ENCODE measurements at places on chromosomes 2 and 18.

GRCh38 chr2:79554899-79555298 lies 42.0 kb downstream of the CTNNA2 start:
- ATAC-seq = no peak

DNA sequence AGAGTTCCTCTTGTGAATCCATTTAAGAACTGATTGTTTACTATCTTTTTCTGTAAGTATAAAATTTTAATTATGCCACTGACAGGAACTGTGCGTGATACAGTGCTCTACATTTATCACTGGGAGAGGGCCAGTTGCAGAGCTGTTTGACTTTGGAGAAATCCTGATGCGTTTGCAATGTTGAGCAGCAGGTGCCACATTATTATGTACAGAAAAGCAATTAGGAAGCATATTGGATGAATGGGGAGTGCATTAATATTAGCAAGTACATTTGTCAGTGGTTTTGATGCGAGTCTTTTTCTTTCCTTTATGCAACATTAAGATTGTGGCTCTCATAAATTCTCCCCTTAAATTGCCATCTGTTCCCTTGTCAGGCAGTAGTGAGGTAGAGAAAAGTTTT lies 302.3 kb upstream of the FANCL start:
- ATAC-seq = no peak

GRCh38 chr2:95670686-95671085 lies 78.9 kb downstream of the TRIM43 start:
- ATAC-seq = peak; percentile 40

- no peak for ATAC-seq
Measured at GRCh38 chr18:24535527-24536295, 75.3 kb downstream of the HRH4 start.

DNA sequence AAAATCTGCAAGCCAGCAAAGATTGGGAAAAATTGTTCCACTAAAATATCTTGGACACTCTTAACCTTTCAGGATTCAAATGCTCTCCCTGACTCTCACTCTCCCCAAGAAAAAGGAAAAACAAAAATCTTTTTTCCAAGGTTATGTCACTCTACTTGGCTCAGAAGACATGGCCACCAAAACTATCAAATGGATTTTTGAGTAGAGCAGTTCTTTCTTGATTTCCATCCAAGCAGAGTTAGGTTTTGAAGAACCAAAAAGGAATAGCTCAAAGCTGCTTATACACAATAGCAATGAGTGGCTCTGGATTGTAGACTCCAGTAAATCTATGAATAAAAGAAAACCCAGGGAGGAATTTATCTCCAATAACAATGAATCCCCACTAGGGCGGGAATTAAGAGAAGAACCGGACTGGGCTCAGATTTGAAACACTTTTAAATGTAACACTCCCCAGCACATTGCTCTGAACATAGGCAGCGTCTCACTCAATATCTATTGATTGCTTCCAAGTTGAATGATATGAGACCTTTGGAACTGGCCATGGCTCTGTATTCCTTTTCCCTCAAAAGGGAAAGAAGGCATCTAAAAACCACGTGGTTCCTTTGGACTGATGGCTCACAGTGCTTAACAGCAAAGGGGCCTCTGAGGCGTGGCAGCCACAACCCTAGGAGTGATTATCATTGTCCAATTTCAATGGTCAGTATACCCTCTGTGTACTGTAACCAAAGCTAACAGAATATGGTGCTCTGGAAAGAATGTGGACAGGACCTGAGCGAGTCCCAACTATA lies 68.3 kb downstream of the SPRED2 start:
- no peak for ATAC-seq

DNA sequence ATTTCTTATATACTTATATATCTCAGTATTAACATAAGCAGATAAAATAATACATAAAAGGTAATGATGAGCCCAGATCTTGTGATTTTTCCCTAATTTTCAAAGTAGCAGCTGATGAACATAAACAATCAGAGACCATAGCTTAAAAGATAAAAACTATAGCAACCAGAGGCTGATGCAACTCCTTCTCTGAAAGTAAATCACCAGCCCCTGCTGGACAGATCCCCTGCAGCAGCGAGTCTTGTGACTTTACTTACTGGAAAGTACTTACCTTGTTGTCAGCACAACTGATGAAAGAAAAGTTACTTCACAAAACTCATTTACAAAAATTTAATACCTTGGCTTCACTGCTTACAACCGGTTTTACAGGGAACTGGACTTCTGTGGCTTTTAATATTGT lies 67.3 kb downstream of the GORASP2 start:
- no peak for ATAC-seq

DNA sequence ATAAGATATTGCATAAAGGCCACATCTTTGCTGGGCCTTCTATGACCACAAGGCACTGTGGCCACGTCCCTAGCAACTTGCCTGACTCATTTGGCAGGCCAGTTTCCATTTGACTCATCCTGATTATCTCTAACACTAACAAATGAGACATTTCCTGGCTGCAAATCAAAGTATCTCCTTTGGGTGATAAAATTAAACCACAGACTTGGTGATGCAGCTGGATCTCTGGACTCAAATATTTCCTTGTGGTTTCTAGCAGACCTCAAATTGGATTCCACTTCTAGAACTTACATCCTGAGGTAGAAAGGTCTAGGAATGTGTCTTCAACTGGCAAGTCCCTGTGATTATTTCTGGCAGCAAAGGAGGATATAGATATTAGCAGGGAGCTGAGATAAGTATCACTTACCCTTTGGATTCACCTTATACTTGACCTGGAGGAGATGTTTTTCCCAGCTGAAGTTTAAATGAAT lies 167.9 kb upstream of the NXPH2 start:
- ATAC-seq = peak; percentile 92

DNA sequence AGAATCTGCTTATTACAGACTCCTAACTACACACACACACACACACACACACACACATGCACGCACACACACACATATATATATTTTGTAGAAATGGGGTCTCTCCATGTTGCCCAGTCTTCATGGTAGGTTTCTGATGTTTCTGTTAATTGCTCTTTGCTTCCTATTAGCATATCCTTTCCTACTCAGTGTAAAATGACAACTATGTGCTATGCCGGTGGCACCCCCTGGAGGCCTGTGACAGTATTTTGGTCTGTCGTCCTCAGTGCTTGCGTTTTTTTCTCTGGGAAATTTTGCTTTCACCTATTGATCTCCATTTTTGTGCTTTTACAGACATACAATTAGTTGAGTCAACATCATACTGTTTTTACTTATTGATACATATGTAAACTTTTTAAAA lies 322.1 kb downstream of the LRRTM1 start:
- no peak for ATAC-seq

DNA sequence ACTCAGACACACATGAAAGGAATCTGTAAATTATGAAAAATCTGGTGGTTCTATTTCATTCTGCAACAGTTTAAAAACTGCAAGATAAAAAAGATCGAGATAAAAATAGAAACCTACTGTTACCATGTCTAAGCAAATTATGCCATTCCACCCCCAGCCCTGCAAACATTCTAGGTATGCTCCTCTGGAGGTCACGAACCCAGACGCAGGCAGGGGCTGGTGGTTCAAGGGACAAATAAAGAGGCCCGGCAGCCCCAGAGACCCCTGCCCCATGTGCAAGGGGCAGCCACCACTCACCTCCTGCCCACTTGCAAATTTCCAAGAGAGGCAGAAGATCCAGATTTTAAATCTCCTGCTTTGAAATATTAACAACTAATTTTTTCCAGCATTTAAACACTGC lies 210.5 kb downstream of the ANAPC1 start:
- ATAC-seq = no peak

DNA sequence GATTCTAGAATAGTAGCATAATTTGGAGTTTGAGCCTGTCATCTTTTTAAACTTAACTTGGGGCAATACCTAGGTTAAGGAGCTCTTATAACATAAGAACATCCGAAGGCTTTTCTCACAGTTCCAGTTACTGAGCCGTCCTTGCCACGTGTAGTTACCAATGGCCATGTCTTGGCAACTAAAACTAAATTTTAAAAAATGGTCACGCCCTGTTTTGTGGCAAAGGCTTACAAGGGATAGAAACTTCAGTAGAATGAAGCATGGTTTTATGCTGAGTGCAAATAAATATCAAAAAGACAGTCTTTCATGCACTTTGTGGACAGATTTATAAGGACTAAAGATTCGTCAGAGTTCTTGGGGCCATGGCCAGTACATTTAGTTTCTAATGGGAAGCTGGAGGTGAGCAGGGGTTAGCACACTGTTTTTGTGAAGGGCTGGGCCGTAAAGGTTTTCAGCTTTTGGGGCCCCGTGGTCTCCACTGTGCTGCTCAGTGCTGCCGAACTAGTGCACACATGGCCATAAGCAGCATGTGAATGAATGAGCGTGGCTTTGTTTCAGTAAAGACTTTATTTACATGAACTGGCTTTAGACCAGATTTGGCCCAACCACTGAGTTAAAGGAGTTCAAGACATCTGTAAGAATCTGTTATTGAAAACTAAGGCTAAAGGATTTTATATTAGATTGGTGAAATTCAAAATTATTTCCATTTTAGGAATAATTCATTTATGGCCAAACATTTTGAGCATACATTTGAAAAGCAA lies 41.1 kb downstream of the GRHL1 start:
- no peak for ATAC-seq

- no peak for ATAC-seq
Measured at GRCh38 chr18:7535436-7536205, 31.5 kb upstream of the PTPRM start.

DNA sequence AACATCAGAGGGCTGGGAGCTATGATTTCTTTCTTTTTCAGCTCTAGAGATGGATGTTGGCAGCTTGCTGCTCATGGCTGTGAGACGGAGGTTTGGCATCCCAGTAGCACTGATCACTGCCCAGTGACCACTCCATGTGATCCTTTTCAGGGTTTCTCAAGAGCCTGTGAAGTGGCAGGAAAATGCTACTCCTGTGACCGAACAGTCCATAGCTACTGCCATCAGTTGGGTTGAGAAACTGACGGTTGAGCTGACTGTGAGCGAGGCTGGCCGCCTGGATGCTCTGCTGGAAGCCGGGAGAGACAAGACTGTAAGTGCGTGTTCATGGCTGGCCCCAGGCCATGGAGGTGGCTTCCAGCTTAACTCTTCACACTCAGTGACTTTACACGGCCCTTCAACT lies 34.2 kb downstream of the VWA3B start:
- ATAC-seq = no peak

DNA sequence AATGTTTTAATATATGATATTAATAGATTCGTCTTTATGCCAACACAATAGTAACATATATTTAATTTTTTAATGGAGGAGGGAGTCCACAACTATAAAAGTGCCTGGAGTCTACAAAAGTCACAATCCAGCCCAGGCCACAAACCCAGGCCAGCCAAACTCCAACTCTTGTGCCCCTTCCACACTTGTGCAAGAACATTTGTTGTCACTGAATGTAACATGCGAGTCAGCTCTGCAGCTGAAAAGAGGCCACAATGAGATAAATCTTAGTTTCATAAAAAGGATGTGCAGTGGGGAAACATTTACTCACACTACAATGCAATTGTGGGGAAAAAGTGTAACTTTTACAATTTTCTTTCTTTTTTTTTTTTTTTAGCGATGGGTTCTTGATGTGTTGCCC lies 110.8 kb downstream of the MCFD2 start:
- ATAC-seq = no peak

GRCh38 chr2:229342376-229342775 lies 71.3 kb upstream of the PID1 start:
- ATAC-seq = 0 out of 3 replicates have a peak, but pooled peaks have one; percentile 42

GRCh38 chr2:85704800-85705679 lies 10.9 kb downstream of the GNLY start:
- ATAC-seq = no peak

GRCh38 chr2:95526360-95527341 lies 42.1 kb upstream of the TRIM43B start:
- ATAC-seq = peak; percentile 97

GRCh38 chr2:58644451-58644850 lies 403.3 kb upstream of the FANCL start:
- no peak for ATAC-seq

DNA sequence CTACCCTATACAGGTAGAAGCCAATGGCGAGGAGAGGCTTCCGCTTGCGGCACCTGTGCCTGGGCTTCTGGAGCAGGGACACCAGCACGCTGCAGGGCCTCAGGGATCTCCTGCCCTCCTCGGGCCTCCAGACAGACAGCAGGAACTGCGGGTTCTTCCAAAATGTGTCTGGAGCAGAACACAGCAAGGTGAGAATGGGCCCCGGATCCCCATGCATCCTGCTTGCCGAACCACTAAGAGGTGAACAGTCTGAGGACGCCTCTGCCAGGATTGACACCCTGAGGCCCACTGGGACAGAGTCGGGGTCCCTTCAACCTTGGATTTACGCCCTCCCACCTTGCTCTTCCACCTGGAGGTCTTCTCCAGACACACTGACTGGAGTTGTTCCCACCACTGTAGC lies 25.4 kb downstream of the CAPN14 start:
- ATAC-seq = no peak

GRCh38 chr2:11820650-11821049 lies 74.2 kb downstream of the LPIN1 start:
- no peak for ATAC-seq

- peak; percentile 37 for ATAC-seq
Measured at GRCh38 chr18:36808681-36809080, 20.1 kb downstream of the TPGS2 start.

- ATAC-seq = no peak
Measured at GRCh38 chr2:111094691-111095090, 26.0 kb upstream of the BCL2L11 start.

- ATAC-seq = no peak
Measured at GRCh38 chr2:20146401-20146800, 78.5 kb downstream of the SDC1 start.

GRCh38 chr2:9378433-9379390 lies 44.6 kb downstream of the ITGB1BP1 start:
- ATAC-seq = peak; percentile 70

DNA sequence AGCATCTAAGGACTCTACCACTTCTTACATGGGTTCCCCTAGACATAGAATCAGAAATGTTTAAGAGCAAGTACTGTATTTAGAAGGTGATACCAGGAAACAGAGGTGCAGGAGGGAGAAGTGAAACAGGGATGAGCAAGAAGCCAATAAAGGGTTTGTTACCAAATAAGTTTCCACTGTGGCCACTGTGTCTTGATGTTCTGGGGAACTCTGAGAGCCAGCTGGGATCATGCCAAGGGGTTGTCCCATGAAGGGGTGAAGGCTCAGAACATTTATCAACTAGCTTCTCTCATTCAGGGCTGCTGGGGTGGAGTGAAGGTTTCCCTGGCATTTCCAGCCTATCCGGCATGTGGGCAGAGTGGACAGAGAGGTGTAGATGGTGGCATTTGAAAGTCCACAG lies 147.1 kb upstream of the SH3BP4 start:
- ATAC-seq = no peak

DNA sequence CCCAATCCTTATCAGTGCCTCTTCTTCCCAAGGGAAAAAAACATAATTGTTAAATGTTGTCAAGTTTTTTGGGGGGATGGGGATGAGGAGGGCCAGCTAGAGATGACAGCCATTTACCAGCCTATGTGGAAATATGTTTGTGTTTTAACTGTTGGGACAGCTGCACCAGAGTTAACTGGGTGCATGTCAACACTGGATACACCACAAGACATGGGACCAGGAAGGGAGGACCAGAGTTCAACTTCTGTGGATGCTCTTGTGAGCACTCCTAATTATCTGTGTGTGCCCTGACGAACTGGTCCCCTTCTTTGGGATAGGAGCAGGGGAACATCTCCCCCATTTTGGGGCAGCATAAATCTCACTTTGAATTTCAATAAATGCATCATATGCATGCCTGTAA lies 66.1 kb upstream of the FZD5 start:
- no peak for ATAC-seq

GRCh38 chr18:49733896-49734585 lies 79.3 kb downstream of the ACAA2 start:
- ATAC-seq = no peak

Measured in SK-N-SH treated with all-trans-retinoic acid at 6 μM for 48 hours (cell line).